Activated CD4-positive, alpha-beta T cell treated with anti-CD3 and anti-CD28 coated beads, Interleukin-2, amount 50 U/mL, for 16 hours (primary cell): ENCODE measurements at places on chromosomes 4 and X.
A peak's percentile ranks its signal among the peaks of the same experiment; 100 is the strongest.

GRCh38 chrX:54173791-54174190 lies 9.3 kb downstream of the FAM120C start:
- no peak for DNase-seq

- DNase-seq = peak; percentile 37
Measured at GRCh38 chrX:56729152-56729850, at the start of gene NBDY. NBDY (plus strand) TSS chrX:56729243; CDS start chrX:56729354, 111 bp downstream.

DNA sequence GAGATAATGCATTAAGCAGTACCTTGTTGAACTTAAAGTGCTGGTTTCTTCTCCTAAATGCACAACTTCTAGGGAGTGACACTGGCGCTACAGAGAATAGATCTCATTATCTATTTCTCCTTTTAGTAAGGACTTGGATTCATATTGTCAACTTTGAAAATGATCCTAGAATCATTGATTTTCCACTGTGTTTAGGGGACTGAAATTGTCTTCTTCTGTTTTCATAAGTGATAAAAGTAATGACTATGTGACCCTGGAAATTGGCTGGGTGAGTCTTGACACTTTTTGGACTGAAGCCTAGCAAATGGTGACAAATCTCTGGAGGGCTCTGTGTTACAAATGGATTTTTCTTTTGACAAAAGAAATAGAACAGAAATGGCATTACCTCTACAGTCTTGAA lies 167.8 kb downstream of the NDST4 start:
- no peak for DNase-seq

DNA sequence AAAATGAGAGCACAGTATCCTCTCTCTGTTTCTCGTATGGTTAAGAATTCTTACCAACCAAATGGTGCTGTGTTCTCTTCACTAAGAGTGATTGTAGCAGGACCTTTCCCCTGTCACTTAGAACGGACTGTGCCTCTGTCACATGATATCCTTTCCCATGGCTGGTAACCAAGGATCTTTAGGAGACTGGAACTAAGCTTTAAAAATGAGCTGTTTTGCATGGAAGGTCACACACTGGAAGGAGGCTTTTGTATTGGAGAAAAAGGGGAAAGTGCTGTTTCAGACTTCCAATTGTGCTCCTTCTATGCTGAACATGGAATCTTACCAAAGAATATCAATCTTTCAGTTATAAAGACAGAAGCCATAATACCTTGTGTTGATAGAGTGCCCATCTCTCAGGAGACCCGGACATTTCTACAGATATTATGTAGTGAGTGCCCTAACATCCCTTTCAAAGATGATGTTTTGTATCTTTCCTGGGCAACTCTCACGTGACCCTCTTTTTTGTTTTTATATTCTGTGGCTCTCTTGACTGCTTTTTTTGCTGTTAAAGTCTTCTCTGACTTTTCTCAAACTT lies 148.6 kb downstream of the SLC4A4 start:
- no peak for DNase-seq

GRCh38 chrX:11870789-11871188 lies 112.8 kb downstream of the MSL3 start:
- no peak for DNase-seq

GRCh38 chrX:86507331-86507730 lies 359.1 kb downstream of the DACH2 start:
- no peak for DNase-seq

DNA sequence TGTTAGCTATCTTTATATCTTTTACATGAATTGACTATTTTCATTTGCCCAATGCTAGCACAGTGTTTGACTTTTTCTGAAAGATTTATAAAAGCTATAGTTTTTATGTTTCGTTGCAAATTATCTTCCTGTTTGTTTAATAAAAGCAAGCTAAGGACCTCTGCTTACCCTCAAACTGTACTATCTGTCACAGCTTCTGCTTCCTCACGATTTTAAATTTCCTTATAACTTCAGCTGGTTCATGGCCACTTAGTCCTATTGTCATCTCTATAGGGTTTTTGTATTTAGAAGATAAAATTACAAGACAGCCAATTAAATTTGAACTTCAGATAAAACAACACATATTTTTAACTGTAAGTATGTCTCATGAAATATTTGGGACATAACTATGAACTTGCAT lies 494.0 kb downstream of the PDGFC start:
- no peak for DNase-seq

DNA sequence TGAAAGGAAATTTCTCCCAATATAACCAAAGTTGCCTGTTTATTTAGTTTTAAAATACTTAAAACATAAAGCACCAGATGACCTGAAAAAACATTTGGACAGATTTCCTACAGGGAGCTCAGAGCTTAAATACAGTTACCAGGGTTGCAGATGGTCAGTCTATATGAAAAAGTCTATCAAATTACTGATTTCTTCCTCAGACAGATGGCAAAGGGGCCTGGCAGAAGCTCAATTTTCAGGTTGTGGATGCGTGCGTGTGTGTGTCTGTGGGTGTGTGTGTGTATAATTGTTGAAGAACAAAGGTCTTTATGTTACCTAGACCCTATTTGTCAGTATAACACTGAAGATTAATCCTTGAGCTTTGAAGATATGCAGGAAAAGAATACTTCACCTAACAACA lies 169.4 kb downstream of the MAD2L1 start:
- DNase-seq = no peak
